Stimulated activated CD8-positive, alpha-beta memory T cell treated with anti-CD3 and anti-CD28 coated beads, Interleukin-7, amount 100 ng/mL, for 48 hours (primary cell): ENCODE measurements at places on chromosomes 3 and 15.

DNA sequence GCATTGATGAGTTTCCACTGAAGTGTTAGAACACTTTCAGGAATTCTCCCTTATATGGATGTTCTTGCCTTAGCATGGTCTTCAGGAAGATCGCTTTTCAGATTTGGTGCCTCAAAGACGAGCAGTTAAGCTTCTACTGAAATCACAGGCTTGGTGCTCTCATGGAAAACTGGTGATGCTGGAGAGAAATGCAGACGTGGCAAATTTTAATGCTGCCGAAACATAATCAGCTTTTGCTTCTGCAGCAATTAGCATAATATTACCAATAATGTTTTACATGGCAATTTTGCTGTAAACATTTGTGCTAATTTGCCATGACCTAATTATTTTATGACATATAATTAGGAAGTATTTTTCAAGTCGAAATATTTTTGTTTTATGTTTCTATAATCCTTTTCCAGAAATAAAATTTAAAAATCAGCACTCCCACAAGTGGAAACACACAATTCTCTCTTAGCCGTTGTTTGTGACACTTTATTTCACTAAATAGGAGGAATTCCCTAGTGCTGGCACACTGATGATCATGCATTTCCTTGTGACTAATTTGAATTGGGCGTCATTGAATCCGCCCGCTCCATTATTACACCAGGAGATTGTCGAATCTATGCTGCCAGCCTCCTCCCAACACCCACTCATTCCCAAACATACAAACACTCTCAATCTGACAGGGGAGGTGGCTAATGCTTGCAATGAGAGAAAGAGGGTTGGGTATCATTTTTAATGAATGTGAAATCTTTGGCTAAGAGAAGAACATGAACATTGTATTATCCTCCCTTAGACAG, 506.8 kb upstream of the PPP2R3A start:
- DNase-seq: no peak

DNA sequence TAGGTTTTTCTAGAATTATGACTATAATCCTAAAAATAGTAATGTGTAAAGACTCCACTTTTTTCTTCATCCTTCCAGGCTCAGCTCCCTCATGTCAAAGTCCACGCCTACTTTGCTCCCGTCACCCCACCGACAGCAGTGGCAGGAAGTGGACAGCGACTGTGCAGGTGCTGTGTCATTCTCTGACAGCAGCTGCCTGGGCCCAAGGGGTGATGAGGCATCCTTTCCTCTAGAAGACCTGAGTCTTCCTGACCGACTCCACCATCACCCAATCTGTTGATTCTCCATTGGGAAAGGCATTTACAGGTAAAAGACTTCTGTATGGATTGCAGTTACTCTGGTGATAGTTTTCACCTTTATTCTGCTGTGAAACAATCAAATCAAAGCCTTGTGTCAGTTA, 54.8 kb downstream of the UBP1 start:
- peak; percentile 34 for DNase-seq

GRCh38 chr3:33170531-33170930, 48.1 kb downstream of the SUSD5 start:
- DNase-seq: no peak

DNA sequence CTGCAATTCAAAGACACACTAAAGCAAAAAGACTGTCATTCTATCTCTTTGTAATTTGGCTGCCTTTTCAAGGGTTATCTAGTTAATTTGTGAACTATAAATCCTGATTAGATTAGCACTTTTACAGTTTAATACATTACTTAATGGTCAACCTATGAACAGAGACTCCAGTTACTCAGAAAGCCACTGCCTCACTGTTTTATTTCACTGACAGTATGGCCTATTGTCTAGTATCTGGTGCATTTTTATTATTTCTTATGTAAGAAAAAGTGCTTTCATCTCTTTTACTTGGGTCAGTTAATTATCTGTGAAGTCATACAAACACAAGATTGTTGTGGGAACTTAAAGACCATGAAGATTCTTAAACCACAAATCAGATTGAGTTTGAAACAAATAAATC, 133.8 kb downstream of the ZBBX start:
- no peak for DNase-seq

GRCh38 chr15:35379972-35380371, 166.0 kb downstream of the DPH6 start:
- no peak for DNase-seq

DNA sequence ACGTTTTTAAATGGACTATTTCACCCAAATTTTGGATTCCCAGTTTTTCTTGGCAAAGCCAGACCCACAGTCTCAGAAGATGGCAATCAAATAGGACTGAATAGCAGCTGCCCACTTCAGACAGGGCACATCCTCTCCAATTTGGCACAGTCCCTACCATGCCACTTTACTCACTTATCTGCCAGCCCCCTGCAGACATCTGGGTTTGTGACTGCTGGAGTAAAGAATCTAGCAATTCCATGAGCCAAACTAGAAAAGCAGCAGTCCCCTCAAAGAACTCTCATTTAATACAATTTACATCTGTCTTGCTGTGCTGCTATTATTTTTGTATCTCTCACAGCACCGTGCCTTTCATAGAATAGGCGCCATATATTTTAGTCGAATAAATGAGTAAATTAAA, 16.0 kb upstream of the LRRN1 start:
- DNase-seq: no peak

GRCh38 chr3:190807719-190808375, 54.6 kb downstream of the GMNC start:
- no peak for DNase-seq

GRCh38 chr3:182621435-182622240, 171.7 kb upstream of the ATP11B start:
- DNase-seq: no peak

- no peak for DNase-seq
Measured at GRCh38 chr3:182596676-182597410, 196.5 kb upstream of the ATP11B start.

GRCh38 chr15:57319226-57319918, 56.9 kb upstream of the CGNL1 start:
- no peak for DNase-seq

GRCh38 chr15:48250640-48251076, 44.6 kb downstream of the SLC12A1 start:
- DNase-seq: no peak

DNA sequence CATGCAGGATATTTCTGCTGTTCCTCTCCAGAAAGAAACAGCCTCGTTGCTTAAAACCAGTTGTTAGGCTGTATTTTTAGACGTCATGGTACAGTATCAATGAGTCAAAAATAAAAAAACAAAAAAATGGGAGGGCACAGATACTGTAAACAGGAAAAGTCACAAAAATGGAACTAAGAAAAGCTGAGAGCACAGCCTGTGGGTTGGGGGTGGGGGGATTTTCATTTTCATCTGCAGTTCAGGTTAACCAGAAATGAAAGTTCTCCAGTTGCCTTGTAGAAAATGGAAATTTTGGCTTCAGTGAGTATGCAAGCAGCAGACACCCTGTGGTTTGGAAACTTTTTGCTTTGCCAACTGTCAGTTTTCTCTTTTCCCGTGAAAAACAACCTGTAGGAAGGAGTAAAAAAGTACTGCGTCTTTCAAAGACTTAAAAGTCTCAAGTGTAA, 59.0 kb downstream of the FRMD4B start:
- peak; percentile 20 for DNase-seq

- no peak for DNase-seq
Measured at GRCh38 chr3:197420115-197420514, 121.7 kb upstream of the DLG1 start.

DNA sequence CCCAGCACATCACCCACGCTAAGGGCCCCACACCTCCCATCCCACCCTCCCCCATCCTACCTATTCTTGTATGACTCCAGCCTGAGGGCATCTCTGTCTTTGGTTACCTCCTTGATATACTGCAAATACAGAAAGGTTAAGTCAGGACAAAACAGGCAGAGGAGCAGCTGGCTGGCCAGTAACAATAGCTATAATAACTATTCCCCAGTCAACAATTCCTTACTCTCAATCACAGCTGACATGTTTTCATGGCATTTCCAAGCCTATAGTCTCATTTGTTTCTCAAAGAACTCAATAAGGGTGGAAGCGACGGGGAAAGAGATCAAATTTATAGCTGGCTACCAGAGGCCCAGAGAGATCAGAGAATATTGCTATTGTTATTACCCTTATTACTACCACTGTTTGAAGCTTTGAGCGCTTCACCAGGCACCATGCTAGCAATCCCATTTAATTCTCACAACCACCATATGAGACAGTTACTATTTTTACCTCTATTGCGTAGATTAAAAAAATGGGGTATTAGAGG, 93.0 kb upstream of the C2CD4B start:
- DNase-seq: no peak

- DNase-seq: no peak
Measured at GRCh38 chr3:171636666-171637065, 173.6 kb downstream of the PLD1 start.

DNA sequence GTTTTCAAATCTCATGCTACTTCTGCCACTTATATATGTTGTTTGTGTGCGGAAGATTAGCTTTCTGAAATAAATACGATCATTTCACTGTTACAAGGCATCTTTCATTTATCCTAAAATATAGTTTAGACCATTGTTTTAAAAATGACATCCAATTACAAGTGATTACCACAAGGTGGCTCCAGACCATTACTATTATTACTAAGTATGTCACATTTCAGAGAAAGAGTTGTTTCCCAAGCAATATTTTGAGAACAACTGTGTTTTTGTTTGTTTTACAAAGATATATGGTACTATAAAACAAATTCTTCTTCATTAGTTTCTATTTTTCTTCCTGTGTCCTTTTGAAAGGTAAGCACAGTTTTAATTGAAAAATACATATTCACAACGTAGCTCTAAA, 136.0 kb upstream of the RAP2B start:
- no peak for DNase-seq

GRCh38 chr3:190505381-190506003, 8.4 kb upstream of the IL1RAP start:
- no peak for DNase-seq

DNA sequence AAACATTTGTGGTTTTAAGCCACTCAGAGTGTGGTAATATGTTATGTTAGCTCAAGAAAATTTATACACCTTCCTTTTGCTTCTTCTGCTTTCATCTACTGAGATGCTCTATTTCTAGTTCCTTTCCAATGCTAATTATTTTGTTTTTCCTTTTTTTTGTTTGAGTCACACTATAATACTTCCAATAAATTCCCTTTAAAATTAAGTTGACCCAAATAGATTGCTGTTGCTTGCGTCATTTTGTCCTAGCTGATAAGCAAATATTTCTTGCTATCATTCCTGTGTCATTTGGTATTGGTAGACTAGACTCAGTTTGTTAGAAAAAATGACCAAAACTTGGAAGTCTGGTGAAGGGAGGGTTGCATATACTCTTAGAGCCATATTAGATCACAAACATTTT, 437.0 kb upstream of the CNTN6 start:
- DNase-seq: no peak

GRCh38 chr15:25972141-25972675, 109.1 kb upstream of the ATP10A start:
- no peak for DNase-seq

- DNase-seq: no peak
Measured at GRCh38 chr3:16205156-16205870, 30.8 kb downstream of the GALNT15 start.

DNA sequence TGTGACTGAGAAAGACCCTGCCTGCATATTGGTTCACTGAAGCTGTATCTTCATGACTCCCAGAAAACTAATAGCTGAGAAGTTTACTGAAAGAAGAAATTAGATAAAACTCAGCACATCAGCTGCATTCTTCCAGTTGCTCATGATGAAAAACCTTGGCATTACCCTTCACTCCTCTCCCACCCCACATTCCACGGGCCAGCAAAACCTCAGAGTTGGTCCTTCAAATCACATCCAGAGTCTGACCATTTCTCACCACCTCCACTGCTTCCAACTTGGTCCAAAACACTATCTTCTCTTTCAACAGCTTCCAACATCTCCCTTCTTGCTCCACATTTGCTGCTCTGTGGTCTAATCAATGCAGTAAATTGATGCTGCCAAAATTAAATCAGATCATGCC, 97.1 kb downstream of the CD47 start:
- DNase-seq: no peak

- no peak for DNase-seq
Measured at GRCh38 chr15:60788692-60789103, 309.8 kb upstream of the ICE2 start.

DNA sequence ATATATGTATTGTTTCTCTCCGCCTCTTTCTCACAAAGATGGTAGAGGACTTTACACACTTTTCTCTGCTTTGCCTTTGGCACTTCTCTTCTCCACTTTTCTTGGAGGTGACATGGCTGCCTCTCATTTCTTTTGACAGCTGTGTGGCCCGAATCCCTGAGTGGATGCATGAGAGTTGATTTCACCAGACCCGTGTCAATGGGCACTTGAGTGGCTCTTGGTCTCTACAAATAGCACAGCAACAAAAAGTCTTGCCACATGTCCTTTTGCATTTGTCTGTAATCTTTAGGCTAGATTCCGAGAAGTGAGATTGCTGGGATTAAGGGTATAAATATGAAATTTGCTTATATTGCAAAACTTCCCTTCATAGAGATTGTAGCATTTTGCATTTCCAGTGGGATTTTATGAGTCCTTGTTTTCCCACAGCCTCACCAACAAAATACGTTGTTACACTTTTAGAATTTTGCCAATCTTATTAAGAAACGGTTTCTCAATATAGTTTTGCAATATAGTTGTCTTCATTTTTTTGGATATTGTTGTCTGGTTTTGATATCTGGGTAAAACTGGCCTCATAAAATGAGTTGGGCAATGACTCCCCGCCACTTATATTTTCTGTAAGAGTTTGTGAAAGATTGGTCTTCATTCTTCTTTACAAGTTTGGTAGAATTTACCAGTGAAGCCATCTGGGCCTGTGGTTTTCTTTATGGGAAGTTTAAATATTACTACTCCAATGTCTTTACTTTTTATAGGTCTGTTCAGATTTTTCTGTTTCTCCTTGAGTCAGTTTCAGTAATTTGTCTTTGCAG, 5.2 kb upstream of the TRPM1 start:
- no peak for DNase-seq

DNA sequence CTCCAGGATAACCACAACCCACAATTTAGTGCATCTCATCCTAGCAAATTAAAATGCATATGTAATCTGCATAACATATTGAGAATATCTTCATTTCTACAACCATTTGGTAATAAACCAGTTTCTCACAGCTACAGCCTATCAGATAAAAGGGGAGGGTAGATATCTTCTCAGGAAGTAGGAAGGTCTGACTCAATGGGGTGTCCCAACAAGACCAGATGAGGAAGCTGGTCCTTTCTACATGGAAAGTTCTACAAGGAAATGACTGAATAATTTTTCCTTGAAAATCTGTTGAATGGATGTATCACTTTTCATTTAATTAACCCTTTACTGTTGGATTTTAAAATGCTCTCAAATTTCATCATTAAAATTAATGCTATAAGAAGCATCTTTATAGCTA, 17.4 kb upstream of the TMPRSS7 start:
- DNase-seq: no peak
